Effector memory CD8-positive, alpha-beta T cell (primary cell): ENCODE measurements at places on chromosomes 1 and 21.

- no peak for DNase-seq
Measured at GRCh38 chr1:156146020-156146768, 7.2 kb upstream of the SEMA4A start.

DNA sequence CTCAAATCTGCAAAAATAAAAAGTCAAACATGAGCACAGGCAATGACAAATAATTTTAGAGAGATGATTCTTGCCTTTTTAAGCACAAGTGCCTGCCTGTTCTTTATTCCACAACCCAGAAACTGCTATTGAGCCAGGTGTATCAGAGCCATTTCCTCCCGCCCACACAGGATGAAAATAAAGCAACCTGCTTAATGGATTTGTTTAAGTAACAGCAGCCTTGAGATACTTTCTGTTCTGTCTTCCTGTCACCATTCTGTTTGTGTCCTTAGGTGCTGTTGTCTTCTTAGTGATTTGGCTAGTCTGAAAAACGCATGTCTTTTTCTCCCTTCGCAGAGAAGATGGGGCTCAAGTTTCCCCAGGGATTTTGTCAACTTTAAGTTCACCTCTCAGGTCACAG, 11.4 kb downstream of the RPE65 start:
- no peak for DNase-seq

DNA sequence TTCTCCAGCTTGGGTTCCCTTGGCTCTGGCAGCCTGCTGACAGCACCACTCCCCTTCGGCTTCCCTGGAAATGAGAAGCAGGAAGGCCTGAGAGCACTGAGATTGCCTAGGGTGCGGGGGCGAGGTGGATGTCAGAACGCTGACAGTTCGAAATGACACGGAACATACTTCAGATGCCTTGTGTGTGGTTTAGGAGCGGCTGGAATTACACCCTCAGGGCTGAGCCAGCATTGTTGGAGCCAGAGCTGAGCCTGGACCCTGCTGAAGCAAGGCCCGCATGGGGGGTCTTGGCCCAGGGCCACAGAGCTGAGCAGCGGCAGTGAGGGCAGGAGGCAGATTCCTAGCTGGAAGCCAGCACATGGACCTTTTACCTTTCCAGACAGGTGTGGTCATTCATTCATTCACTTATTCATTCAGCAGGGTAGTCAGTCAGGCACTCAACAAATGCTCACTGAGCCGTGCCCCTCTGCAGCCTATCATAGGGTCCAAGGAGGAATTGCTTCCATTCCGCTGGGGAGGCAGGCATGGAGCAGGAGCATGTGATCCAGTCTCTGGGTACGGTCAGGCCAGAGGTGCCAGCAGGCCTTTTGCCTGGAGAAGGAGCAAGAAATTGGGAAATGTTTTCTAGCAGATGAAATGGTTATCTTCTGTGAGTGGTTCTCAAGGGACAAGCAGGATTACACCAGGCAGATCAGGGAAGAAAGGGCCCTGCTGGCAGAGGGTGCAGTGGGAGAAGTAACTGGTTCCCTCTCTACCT, 6.6 kb upstream of the FOXE3 start:
- no peak for DNase-seq

- DNase-seq: no peak
Measured at GRCh38 chr1:233057836-233058235, 107.4 kb downstream of the NTPCR start.

GRCh38 chr1:30611741-30612309, 111.6 kb downstream of the MATN1 start:
- no peak for DNase-seq
